ENCODE measurements at places on chromosomes 16 and 17. TPM values are rescaled to one million over a fixed set of nuclear protein-coding genes. Genes with fewer than 3 reads are reported as not detected.

ABCC11 gene
- 0.32 TPM for total RNA-seq

PPM1E gene
- total RNA-seq = not detected

NUFIP2 gene
- 23.8 TPM for total RNA-seq

LYRM9 gene
- 22.9 TPM for total RNA-seq

KRT28 gene
- total RNA-seq = not detected

CD19 gene
- 0.26 TPM for total RNA-seq

SLC4A1 gene
- not detected for total RNA-seq

KCNG4 gene
- total RNA-seq = not detected

KIF2B gene
- not detected for total RNA-seq

NPW gene
- total RNA-seq = 1.6 TPM

ZNF750 gene
- total RNA-seq = 202 TPM

FMNL1 gene
- 9.0 TPM for total RNA-seq

RPGRIP1L gene
- total RNA-seq = 6.1 TPM

CSH2 gene
- not detected for total RNA-seq

ANKRD40CL gene
- not detected for total RNA-seq

GLIS2 gene
- total RNA-seq = 2.4 TPM

FSCN2 gene
- total RNA-seq = 1.8 TPM

CA5A gene
- not detected for total RNA-seq

ASIC2 gene
- total RNA-seq = not detected

SLC5A11 gene
- not detected for total RNA-seq

CCDC144A gene
- total RNA-seq = 5.4 TPM

All from lower leg skin (tissue), 4 donors.